BJ (cell line): ENCODE measurements at places on chromosomes 7 and 10. TPM values are rescaled to one million over a fixed set of nuclear protein-coding genes. Genes with fewer than 3 reads are reported as not detected.

- DNase-seq = no peak
These were observed 26.8 kb upstream of the LMOD2 start for GRCh38 chr7:123628829-123629228.

Gene KNDC1
- 1.0 and 1.1 TPM in 2 replicates for polyA plus RNA-seq

Gene OR9A2
- not detected in 2 replicates for polyA plus RNA-seq

DNA sequence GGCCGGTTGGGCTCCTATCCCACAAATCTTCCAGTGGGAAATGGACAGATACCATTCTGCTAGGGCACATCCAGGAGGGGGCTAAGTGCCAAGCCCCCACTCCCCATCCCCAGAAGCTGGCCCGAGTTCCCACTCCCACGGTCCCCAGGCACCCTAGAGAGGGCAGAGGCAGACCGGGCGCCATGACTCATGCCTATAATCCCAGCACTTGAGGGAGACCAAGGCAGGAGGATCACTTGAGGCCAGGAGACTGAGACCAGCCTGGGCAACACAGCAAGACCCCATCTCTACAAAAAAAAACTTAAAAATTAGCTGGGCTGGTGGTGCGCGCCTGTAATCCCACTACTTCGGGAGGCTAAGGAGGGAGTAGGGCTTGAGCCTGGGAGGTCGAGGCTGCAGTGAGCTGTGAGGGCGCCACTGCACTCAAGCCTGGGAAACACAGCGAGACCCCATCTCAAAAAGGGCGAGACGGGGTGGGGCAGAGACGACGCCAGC is 870 bp downstream of the GNA12 start:
- DNase-seq = no peak

DNA sequence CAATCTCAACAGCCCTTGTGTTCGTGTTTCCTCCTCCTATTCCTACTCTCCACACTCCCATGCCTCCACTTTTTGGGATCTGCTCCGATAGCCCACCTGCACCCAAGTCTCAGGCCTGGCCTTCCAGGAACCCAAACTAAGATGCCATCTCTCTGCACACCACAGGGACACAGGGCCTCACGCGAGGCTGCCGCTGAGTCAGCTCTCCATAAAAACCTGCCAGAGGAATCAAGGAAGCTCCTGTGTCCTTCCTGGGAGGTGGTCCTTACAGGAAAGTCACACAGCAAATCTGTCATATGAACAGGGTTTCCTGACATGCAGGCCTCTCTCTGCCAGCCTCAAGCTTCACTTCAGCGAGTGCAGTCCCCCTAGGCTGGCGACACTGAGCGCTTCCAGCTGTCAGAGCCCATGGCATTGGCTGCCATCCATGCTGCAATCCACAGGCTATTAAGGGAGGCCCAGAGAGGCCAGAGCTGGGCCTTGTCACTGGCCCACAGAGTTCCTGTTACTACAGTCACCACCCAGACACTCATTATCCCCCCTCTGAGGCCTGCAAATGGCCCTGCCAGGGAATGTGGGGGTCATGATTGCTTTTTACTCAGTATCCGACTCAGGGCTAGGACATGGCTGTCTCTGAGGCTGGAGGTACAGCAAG is 151.4 kb downstream of the OAT start:
- DNase-seq = no peak

DNA sequence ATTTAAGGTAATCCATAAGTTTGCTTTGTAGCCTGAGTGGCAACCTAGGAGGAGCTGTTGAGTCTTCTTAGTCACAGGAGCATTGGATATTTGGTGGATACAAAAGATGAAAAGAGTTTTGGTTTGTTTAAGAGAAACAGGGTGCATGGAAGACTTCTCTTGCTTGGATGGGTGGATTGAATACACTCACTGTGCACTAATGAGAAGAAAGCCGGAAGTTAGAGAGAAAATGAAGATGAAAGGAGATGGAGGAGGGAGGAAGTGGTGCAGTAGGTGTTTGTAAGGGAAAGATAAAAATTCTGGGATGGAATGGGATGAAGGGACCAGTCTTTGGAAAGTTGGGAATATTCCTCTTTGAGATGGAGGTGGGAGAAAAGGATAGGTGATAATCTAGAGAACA is 7.7 kb downstream of the MDFIC start:
- no peak for DNase-seq

Gene PDK4
- 0.05 and 0.18 TPM in 2 replicates for polyA plus RNA-seq

DNA sequence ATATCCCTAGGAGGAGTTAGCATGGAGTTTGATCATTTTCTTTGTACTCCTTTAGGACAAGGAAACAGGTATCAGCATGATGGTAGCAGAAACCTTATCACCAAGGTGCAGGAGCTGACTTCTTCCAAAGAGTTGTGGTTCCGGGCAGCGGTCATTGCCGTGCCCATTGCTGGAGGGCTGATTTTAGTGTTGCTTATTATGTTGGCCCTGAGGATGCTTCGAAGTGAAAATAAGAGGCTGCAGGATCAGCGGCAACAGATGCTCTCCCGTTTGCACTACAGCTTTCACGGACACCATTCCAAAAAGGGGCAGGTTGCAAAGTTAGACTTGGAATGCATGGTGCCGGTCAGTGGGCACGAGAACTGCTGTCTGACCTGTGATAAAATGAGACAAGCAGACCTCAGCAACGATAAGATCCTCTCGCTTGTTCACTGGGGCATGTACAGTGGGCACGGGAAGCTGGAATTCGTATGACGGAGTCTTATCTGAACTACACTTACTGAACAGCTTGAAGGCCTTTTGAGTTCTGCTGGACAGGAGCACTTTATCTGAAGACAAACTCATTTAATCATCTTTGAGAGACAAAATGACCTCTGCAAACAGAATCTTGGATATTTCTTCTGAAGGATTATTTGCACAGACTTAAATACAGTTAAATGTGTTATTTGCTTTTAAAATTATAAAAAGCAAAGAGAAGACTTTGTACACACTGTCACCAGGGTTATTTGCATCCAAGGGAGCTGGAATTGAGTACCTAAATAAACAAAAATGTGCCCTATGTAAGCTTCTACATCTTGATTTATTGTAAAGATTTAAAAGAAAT is 4.8 kb downstream of the BAMBI start:
- no peak for DNase-seq

GRCh38 chr7:53657586-53657985 is 622.2 kb downstream of the POM121L12 start:
- no peak for DNase-seq

Gene ANKRD61
- 0.31 and 0.40 TPM in 2 replicates for polyA plus RNA-seq

GRCh38 chr10:96229568-96230030 is 41.8 kb downstream of the BLNK start:
- no peak for DNase-seq

GRCh38 chr10:16989826-16990293 is 139.8 kb downstream of the CUBN start:
- no peak for DNase-seq

DNA sequence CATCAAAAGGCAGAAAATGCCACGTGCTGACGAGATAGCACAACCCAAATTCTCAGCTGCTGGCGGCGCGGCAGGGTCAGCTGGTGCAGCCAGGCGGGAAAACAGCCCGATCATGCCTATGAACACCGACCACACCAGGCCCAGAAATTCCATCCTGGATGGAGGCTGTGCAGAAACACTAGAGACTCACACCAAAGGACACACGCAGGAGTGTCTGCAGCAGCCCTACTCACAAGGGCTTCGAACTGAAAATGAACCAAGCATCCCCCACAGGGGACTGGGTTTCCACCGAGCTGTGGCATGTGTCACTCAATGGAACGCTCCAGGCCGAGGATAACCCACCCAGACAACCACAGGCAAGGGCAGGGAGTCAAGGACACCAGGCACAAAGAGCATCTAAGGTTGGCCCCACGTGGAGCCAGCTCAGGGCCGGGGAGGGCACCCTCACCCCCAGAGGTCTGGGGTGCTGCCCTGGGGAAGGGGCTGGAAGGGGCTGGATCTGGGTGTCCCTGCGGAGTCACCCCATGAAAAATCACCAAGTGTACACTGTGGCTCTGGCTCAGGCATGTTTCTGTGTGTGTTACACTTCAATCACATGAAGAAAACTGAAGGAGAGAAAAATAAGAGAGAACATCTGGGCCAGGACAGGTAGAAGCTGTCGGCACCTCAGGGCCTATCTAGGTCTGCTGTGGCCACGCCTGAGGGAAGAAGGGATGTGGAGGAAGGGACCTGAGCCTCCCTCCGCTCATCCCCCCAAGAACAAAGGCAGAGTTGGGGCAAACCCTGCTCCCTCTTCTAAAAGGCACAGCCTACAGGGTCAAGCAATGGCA is 33.0 kb downstream of the RASGEF1A start:
- DNase-seq = no peak

Gene EIF4H
- 385 and 393 TPM in 2 replicates for polyA plus RNA-seq

DNA sequence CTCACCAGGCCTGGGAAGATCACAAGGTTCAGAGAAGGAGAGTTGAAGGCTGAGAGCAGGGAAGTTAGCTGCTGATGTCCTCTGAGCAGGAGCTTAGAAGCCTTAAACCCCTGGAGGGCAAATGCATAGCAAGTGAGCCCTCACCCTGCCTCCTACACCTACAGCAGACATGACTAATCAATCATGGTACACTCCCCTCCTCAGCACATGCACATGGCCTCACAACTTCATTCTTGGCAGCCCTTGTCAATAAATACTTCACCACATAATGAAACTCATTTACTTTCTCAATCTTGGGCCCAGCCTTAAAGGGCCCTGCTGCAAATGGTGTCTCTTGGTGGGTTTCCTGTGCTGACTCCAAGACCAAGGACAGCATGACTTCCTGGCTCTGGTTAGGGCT is 12.9 kb downstream of the MMRN2 start:
- DNase-seq = no peak

- no peak for DNase-seq
These were observed 618.6 kb downstream of the ZWINT start for GRCh38 chr10:55742487-55742886.

DNA sequence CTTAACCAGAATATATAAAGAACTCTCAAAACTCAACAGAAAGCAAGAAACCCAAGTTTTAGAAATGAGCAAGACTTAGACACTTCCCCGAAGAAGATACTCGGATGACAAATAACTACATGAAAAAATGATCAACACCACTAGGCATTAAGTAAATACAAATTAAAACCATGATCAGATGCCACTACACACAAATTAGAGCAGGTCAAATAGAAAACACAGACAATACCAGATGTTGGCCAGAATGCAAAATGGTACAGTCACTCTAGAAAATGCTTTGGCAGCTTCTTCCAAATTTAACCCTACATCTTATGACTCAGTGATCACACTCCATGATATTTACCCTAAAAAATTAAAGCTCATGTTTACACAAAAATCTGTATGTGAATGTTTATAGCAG is 18.4 kb downstream of the TMEM176A start:
- DNase-seq = no peak

DNA sequence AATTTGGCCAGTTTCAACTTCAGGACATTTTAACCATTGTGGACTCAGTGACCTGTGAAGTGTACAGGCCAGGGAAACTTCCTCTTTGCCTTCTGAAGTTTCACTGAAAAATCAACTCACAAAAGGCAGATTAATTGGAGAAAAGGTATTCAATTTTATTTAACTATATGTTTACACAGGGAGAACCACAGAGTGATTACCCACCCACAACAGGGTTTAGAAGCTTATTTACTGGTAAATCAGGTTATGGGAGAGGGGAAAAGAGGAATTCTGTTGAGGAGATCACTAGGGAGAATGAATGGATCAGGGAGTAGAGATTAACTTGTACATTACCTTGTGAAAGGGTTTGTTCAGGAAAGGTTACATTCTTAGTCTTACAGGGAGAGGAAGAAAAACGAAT is 1.7 kb upstream of the AKR1D1 start:
- no peak for DNase-seq

GRCh38 chr7:152363798-152364197 is 72.0 kb downstream of the KMT2C start:
- no peak for DNase-seq

Gene GIMAP6
- polyA plus RNA-seq = not detected in 2 replicates

- no peak for DNase-seq
These were observed 45.9 kb upstream of the ANTXRL start for GRCh38 chr10:46240684-46241565.

Gene SPDYE9
- not detected in 2 replicates for polyA plus RNA-seq

Gene AP5Z1
- polyA plus RNA-seq = 16.7 and 27.3 TPM in 2 replicates

DNA sequence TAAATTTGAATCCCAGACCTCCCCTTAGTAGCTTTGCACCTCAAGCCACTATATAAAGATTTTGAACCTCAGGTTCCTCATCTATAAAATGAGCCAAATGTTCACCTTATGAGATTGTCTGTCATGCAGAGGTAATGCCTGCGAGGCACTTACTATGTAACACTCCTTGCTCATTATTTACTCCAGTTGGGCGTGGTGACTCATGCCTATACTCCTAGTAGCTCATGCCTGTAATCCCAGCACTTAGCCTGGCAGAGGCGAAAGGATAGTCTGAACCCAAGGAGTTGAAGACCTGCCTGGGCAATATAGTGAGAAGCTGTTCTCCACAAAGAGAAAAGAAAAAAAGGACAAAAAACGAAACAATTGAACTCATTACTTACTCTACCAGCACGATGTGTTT is 82.2 kb downstream of the MDFIC start:
- no peak for DNase-seq

DNA sequence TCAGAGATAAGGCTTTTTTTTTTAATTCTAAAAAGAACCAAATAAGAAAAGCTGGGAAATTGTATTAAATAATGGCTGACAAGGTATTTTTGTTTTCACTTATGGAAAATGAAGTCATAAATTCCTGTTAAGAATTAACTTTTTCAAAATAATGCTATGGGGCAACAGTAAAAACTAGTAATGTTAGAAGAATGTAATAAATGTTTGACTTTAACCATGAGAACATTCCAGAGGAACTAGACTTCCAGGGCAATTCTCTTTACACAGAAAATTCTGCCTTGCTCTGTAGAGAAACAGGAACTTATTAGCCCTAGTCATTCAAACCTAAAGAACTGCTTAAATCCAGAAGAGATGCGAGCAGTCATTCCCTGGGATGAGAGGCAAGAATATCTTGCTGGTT is 571.1 kb downstream of the IPMK start:
- DNase-seq = peak; percentile 87

GRCh38 chr10:72409167-72409566 is 54.4 kb upstream of the DNAJB12 start:
- no peak for DNase-seq

Gene FAM180A
- 2.0 and 2.1 TPM in 2 replicates for polyA plus RNA-seq

Gene CFAP70
- 0.37 and 0.69 TPM in 2 replicates for polyA plus RNA-seq

GRCh38 chr7:79221211-79221610 is 232.3 kb downstream of the MAGI2 start:
- DNase-seq = no peak

Gene TAS2R40
- not detected in 2 replicates for polyA plus RNA-seq

- no peak for DNase-seq
These were observed 129.8 kb upstream of the CHST15 start for GRCh38 chr10:124222988-124223710.
